ENCODE measurements at places on chromosomes 16 and 17.

DNA sequence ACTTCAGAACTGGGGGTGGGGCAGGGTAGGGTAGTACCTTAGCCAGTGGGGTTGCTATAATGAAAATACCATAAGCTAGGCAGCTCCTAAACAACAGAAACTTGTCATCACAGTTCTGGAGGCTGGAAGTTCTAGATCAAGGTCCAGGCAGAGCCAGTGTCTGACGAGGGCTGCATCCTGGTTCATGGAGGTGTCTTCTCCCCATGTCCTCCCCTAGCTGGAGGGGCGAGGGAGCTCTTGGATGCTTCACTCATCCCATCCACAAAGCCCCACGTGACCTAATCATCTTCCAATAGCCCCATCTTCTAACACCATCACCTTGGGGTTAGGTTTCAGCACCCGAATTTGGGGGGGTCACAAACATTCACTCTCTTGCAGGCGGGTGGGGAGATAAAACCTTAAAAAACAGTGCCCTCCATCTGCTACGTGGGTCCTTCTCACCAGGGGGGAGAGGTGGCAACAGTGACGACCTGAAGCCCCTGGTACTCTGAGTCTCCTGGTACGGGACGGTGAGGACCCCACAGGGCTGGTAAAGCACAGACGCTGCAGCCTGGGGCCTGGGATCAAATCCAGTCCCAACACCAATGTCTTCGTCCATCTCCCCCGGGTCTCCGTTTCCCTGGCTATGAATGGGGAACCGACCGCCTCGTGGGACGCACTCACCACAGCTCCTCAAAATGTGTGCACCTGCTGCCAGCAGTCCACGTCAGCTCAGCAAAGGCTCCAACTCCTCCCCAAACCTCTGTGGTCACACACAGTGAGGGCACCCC is 22.8 kb downstream of the RAB40B start:
- no peak for DNase-seq

DNA sequence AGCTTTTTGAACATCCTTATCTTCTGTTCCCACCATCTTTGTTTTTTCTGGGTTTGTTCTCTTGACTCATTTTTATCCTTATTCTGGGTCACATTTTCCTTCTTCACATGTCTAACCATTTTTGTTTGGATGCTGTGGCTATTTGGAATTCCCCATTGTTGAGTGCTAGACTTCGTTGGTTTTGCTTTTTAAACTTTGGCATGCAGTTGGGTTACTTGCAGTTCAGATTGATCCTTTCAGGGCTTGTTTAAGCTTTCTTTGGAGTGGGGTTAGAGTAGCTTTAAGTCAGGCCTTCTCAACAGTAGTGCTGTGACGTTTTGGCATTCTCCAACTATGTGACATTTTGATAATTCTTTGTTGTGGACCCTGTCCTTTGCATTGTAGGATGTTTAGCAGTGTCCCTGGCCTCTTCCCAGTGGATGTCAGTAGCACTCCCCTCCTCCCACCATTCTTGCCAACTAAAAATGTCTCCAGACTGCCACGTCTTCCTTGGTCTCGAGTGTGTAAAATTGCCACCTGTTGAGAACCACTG is 21.1 kb downstream of the PRMT7 start:
- no peak for DNase-seq

DNA sequence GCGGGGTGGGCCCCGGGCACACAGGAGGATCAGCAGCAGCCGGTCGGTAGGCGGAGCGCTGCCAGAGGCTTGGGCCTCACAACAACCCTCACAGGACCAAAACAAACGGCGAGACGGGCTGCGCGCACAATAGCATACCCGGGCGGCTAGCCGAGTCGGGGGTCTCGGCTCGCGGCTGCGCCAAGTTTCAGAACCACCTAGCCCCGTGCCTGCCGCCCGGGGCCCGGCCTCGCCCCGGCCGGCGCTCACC is 732 bp downstream of the ULK2 start:
- DNase-seq = no peak

GRCh38 chr17:50288306-50288705 is 14.0 kb downstream of the TMEM92 start:
- no peak for DNase-seq

DNA sequence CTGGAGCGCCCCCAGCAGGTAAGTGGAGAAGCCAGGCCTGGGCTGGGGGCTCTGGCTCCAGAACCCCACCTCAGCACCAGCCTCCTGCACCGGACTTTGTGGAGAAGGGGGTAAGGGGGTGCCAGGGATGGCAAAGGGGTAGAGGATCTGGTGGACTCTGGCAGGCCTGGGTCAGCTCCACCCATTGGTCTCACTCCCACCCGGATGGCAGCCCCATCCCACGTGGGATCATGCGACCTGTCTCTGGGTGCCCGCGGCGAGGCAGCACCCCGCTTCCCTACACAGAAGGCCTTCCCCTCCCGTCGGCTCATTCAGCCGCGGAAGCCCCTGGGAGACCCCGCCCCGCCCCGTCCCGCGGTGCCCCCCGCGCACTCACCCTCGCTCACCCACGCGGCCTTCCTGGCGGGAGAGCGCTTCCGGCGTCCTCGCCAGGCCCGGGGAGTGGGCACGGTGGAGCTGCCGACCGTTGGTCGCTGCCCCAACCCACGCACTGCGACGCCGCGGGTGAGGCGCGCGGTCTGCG is 498 bp upstream of the PLEKHG4 start:
- DNase-seq = no peak

DNA sequence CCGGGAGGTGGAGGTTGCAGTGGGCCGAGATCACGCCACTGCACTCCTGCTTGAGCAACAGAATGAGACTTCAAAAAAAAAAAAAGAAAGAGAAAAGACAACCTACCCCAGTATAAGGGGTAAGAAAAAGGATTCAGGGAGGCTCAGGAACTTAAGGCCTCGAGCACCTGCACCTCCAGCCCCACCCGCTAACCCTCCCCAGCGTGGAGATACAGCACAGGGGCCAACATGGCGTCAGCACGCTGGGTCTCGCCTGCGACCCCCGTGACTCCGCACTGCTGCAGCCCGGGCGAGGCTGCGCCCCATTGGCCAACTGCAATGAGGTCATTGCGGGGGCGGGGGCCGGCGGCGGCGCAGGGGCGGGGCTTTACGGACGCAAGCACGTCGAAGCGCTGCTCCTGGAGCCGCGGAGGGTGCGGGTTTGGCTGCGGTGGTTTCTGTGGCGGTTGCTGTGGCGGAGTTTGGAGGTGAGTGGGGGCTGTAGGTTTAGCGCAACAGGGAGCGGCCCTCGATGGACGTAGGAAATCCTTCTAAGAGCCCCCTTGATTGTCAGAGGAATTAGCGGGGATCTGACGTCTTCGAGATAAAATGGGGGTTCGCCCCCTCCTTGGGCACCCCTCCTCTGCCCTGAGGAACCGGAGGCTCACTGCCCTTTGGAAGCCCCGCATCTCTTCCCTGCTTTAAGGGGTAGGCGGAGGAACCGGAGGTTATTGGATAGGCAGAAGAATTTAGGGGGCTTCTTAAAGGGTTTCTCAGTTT is at the start of gene ATP6V0A1:
TSS of gene ATP6V0A1 (plus strand) at position 382 of the 759 bp plus-strand sequence. CDS start 2,017 bp downstream, outside the sequence.
- DNase-seq = peak; percentile 68

DNA sequence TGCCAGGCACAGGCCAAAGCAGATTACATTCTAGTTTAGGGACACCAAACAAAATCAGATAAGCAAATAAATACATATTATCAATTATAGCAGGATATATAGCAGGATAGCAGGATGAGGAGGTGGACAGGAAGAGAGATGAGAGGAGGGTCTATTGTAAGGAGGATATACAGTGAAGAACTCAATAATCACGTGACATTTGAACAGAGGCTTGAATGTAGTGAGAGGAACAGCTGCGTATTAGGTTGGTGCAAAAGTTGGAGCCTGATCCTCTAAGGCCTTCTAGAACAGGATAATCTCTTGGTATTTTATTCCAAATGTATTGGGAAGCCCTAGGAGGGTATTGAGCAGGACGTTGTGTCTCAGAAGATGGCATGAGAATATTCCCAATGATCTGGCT is 136.7 kb downstream of the CYLD start:
- DNase-seq = no peak

- DNase-seq = no peak
These were observed 71.2 kb upstream of the CHMP6 start for GRCh38 chr17:80920441-80920840.

- DNase-seq = no peak
These were observed 1.2 kb downstream of the TMEM238L start for GRCh38 chr17:10802496-10803284.

DNA sequence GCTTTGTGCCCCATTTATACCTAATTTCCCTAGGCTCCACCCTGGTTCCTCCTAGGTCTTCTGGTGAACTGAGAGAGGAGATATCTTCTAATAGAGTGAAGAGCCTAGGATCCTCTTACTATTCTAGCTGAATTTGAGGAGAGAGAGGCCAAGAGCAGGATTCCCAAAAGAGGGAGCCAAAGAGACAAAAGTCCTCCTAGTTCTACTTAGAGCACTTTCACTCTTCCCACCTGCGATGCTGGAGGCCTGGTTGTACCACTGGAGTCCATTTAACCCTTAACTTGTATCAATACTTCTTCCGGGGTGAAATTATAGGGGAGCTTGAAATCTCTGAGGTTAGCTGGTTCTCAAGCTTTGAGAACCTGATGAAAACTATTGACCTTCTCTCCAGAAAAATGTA is 3.4 kb upstream of the SSH2 start:
- no peak for DNase-seq

- no peak for DNase-seq
These were observed 166.9 kb downstream of the LGALS9B start for GRCh38 chr17:20300436-20300934.

- no peak for DNase-seq
These were observed at the start of gene ABHD15 for GRCh38 chr17:29566473-29567303. Gene ABHD15, minus strand, starts transcription at chr17:29567037. Its CDS starts 71 bp downstream, at chr17:29566966.
